ENCODE measurements at places on chromosomes 4 and X.

GRCh38 chr4:87428979-87429378 lies 6.6 kb downstream of the NUDT9 start:
- DNase-seq: no peak

- no peak for DNase-seq
Measured at GRCh38 chrX:53456254-53456653, 22.1 kb upstream of the HSD17B10 start.

GRCh38 chrX:34521563-34521962 lies 135.5 kb downstream of the TMEM47 start:
- DNase-seq: no peak

- no peak for DNase-seq
Measured at GRCh38 chr4:136922066-136922465, 610.2 kb downstream of the PCDH18 start.

- no peak for DNase-seq
Measured at GRCh38 chrX:105114554-105115130, 105.9 kb downstream of the TEX13A start.
